ENCODE measurements at places on chromosomes 16 and 17.

DNA sequence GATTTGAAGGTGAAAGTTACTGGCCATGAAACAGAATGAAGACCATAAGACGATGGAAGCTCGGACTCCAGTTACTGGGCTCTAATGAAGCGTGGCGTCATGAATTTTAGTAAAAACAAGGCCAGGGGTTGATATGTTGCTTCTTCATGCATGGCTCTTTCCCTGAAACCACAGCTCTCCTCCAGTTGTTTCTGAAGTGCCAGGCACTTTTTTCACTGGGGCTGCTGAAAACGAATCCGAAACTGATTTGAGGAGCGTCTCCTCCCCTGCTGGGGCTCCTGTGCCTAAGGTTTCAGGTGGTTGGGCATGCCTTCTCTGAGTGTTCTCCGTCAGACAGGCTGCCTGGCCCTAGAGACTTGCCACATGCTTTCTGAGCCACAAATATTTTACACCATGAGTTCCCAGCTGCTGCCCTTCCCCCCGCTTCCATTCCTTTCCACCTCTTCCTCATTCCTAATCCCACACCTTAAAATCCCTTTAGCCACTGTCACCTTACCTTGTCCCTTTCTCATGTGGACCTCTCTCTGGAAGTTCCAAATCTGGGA lies 3.7 kb upstream of the MYL4 start:
- peak; percentile 74 for DNase-seq

GRCh38 chr17:38333635-38334295 lies 10.0 kb downstream of the GPR179 start:
- peak; percentile 24 for DNase-seq

- DNase-seq, result no peak
Observed at GRCh38 chr17:77286641-77287431, 146.1 kb downstream of the SEC14L1 start.

- DNase-seq, result no peak
Observed at GRCh38 chr17:2874189-2874686, 78.0 kb downstream of the RAP1GAP2 start.

DNA sequence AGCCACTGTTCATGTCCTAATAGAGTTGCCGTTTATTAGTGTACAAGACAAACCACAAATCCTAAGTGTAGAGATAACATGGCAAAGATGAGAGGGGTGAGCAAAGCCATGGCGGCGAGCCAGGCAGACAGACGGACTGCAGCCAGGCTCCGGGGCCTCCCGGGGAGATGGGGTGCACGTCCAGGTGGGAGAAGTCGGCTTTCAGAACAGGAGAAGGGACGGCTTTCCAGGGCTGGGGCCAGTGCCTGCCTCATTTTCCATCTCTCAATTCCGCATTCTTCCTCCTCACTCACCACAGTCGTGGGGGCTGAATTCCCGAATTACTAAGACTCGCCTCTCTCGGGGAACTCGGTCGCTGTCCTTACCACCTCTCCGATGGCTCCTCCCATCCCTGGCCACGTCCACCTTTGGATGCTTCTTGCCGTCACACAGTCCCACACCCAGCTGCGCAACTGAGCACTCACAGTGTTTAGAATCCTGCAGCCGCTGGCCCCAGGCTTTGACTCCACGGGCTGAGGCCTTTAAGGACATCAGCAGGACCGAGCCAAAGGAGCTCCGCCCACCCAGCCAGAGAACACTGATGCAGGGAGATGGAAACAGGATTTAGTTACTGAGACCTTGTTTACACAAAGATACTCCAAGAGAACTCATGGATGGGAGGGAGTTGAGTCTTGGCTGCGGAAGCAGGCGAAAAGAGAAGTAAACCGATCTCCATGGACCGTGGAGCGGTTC lies 59.7 kb downstream of the RNF112 start:
- DNase-seq, result no peak
